Jurkat, Clone E6-1 (cell line): ENCODE measurements at places on chromosomes 2 and 18.

DNA sequence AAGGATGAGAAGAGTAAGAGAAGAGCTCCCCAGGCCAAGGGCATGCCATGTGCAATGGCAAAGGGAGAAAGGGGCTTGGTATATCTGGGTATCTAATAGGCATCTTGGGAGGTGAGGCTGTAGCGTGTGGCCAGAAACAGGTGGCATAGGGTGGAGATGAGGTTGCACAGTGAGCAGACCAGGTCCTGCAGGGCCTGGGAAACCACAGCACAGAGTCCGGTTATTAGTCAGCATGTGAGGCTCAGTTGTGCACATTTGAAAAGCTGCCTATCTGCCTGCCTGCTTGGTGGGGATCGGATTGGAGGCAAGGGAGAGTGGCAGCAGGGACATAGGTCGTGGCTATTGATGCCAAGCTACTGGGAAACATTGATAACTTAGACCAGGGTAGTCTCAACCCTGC lies 190.6 kb downstream of the TPGS2 start:
- no peak for DNase-seq

- no peak for DNase-seq
Observed at GRCh38 chr2:151945602-151946001, 117.4 kb upstream of the ARL5A start.

DNA sequence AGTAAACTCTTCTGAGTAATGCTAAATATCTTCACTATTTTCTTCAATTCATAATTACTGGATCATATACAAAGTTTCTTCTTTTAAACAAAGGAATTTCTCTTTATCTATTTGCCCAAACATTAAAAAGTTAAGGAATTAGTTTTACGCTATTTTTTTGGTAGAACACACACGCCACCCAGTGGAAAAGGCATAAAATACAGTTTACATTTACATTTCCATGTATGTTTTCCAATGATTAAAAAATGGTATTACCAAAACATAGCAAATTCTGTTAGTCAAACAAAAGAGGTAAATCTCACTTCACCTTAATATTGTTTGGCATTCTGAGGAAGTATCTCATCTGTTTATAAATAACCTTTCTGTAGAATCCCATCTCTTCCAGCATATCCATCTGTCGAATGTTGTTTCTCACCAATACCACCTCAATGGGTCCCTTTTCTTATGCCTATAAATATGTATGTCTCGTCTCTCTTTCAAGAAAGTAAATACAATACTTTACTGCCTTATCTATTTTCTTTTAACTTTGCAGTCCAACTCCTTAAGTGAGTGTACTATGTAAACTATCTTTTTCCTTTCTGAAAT lies 7.2 kb downstream of the BOLL start:
- peak; percentile 48 for DNase-seq

- DNase-seq, result no peak
Observed at GRCh38 chr2:27307287-27307544, 1.0 kb downstream of the UCN start.

GRCh38 chr18:49709347-49709690 lies 104.0 kb downstream of the ACAA2 start:
- DNase-seq, result no peak

DNA sequence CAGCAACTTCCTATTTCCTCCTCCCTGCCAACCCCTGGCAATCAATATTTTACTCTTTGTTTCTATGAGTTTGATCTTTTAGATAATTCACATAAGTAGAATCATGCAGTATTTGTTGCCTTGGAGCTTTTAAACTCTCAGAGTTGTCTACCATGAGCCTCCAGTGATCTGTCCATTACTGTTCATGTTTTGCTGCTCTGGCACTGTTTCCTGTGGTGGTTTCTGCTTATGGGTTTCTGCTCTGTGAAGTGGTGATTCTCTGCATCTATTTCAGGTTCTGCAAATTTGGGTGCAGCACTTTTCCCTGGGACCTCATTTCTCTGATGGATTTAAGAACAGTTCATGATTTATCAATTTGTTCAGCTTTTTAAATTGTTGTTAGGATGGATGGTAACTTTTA lies 908.1 kb upstream of the FANCL start:
- peak; percentile 9 for DNase-seq
